NCI-H526 treated with DMSO at 0.1 percent for 48 hours (cell line): ENCODE measurements at places on chromosomes 1 and 21.

DNA sequence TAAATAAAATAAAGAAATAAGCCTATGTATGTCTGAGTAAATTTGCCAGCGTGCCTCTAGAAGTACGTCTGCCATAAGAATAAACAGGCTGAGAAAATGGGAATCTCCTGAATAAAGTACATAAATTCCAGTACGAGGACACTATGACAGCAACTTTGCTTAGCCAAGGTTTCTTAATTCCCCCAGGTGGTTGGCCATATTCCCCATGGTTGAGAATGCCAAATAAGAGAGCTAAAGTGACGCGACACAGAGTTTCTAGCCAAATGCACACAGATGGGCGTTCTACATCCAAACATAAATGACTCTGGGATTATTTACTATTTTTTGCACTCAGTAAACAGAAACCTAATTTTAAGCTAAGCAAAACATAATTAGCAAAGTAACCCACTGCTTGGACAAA lies 19.5 kb downstream of the KCNH1 start:
- DNase-seq: no peak

GRCh38 chr1:246160374-246160773 lies 346.7 kb downstream of the SMYD3 start:
- DNase-seq: no peak

- DNase-seq: no peak
These were observed 5.6 kb downstream of the TMEM61 start for GRCh38 chr1:54986025-54986424.

DNA sequence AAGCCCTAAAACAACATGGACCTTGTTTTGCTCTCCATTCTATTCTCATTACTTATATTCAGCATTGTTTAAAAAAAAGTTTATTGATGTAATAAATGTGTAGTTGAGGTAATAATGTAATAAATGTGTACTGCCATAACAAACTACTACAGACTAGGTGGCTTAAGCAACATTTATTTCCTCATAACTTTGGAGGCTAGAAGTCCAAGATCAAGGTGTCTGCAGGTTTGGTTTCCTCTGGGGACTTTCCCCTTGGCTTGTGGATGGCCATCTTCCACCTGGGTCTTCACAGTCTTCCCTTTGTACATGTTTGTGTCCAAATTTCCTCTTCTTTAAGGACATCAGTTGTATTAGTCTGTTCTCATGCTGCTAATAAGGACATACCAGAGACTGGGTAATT lies 93.1 kb downstream of the LMO4 start:
- no peak for DNase-seq

DNA sequence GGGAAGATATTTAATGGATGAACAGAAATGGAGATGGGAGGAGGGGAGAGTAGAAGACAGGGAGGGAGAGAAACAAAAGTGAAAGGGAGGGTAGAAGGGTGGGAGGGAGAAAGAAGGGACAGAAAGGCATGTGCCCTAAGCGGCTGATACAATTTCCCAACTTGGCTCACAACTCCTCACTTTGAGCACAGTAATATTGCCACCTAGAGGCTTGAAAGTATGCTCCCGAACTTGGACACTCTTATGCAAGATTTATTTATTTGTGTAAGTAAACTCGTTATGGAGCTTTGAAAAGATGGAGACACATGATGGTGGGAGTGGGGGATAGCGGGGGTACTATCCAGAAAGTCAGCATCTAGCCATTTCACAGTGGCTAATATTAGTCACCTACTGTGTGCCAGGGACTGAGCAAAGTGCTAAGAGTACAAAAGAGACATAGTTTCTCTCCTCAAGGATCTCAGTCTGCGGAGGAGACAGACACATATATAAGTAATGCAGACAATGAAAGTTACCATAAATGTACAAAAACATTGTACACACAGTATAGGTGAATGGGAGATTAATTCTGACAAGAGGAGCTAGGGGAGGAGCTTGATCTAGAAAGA lies 189.7 kb downstream of the SEC16B start:
- DNase-seq: peak; percentile 89

GRCh38 chr1:39395357-39395831 lies 96.0 kb upstream of the BMP8A start:
- DNase-seq: peak; percentile 62

- DNase-seq: no peak
These were observed 14.6 kb downstream of the KIF17 start for GRCh38 chr1:20703124-20703756.

DNA sequence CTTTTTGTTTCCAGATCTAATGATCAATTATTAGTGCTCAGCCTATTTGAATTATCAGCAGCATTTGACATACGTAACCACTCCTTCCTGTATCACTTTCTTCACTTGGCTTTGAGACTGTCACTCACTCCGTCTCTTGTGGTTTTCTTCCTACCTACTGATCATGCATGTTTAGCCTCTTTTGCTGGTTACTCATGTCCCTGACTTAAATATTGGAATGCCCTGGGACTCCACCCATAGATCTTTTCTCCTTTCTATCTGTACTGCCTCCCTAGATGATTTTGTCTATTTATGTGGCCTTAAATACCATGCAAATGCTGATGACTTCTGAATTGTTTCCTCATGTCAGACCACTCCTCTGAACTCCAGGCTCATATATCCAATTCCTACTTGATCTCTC lies 57.7 kb upstream of the PDE4B start:
- DNase-seq: no peak

DNA sequence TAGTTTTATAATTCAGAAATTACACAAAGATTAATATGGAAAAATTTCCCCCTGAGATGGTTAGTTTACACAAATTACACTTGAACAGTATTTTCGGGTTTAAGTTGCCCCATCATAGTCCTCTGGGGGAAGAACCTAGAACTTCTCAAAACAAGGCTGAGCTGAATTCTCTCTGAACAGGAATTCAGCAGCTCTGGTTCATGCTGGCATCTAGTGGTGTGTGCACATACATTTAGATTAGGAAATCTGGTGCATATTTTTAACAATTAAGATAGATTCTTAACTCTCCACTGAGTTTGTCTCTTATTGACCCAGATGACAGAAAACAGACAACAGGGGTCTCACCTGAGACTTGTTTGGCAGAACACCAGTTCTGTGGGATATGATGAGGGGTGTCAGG lies 410.7 kb downstream of the DSCAM start:
- DNase-seq: no peak

DNA sequence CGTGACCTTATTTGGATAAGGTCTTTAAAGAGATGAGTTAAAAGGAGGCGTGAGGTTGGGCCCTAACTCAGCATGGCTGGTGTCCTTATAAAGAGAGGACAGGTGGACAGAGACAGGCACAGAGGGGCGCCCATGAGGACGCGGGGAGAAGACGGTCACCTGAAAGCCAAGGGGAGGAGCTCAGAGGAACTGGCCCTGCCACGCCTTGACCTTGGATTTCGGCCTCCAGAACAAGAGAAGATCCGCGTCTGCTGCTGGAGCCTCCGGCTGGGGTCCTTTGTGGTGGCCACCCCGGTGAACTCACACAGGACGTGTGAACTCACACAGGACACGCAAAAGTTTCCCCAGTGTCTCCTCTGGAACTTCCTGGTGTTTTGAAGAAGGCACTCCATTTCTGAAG lies 122.7 kb downstream of the SIK1 start:
- no peak for DNase-seq

DNA sequence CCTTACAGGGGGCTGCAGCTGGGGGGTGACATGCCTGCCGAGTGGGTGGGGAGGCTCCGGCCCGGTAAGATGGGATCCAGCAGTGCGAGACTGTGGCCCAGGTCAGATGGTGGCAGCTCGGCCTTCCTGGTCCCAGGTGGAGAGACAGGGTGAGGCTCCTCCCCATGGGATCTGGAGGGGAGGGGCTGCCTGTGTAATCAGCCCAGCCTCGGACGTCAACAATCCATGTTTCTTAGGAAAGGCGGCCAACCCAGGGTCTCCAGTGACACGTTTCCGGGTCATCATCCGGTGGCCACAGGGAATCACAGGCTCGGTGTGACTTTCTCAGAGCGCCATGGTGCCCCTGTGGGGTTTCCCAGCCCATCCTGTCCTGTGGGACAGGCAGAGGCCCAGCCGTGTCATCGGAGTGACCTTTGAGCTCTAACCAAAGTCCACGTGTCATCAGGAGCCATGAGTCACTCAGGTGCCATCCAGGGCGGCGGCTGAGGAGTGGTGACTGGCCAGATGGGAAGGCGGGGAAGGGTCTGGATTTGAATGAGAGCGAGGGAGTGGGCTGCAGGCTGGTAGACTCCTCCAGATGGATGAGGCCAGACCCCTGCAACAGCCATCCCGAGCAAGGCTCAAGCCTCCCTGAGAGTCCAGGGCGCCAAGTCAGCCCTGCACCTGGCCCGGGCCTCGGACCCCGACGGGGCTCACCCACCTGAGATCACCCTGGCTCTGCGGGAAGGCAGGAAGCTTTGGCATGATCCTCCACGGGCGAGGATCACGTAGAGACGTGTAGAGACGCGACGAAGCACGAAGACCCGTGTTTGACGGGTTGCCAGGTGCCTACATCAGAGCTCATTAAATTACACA lies 6.6 kb upstream of the HES4 start:
- no peak for DNase-seq

DNA sequence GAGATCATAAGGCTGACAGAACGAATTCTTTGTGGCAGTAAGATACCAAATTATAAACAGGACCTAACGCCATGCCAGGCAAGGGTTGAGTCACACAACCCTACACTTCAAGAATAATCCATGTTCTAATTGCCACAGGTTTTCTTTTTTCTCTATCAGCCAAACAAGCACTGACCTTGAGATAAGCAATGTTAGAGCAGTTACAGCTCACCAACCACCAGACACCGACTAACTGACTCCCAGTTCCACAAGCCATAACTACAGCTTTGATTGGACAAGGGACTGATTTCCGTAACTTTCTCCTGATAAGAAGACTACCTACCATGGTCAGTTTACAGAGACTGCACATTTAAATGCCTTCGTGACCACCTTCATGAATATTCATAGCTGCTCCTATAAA lies 149.6 kb downstream of the PTPRU start:
- DNase-seq: no peak

GRCh38 chr1:213779228-213779627 lies 208.5 kb upstream of the PROX1 start:
- no peak for DNase-seq

- no peak for DNase-seq
These were observed 18.5 kb upstream of the LRRC53 start for GRCh38 chr1:74530892-74531291.

- DNase-seq: no peak
These were observed 28.2 kb downstream of the PRDM2 start for GRCh38 chr1:13728091-13728715.

DNA sequence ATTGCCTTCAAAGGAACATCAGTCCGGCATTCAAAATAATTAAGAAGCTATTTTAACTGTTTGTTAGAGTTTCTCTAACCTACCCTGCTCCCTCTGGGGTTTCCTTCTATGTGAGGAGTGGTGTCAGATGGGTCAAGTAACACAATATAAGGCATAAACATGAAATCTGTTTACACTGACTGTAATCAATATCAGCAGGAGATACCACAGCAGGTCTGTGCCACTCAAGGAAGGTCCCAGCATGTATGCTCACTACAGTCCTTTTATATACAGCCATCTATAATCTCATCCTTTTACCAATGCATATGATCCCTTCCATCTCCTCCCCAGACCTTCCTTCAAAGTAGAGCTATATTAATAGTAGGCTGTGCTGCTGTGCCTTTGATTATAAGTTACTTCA lies 25.4 kb downstream of the EEIG2 start:
- no peak for DNase-seq

DNA sequence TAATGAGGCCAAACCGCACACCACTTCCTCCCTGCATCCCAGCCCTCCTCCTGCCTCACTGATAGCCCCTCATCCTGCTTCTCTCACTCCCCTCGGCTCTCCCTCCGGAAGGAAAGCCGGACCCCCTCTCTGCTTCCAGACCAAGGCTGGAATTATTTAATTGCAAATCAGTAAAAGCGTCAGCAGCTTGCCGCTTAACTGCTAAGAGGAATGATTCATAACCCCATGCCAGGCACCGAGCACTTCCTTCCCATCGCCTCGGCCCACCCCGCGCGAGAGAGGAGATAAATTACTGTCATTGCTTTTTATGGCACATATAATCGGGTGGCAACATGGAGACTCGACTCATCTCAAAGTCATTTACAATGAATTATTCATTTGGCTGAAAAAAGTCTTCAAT lies 77.3 kb downstream of the UBIAD1 start:
- no peak for DNase-seq

DNA sequence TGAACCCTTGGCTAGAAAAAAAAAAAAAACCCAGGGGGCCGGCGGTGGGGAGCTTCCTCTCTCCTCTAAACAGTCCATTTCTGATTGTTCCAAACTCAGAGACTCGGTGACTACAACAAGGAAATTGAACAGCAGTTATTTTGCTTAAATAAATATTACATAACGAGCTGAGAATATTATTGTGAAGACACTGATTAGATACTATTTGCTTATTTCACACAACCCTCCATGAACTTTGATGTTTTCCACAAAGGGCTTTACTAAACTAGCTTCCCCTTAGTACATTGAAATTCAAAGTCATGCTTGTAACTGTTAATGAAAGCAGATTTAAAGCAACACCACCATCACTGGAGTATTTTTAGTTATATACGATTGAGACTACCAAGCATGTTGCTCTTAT lies at the start of gene CFHR5:
TSS of gene CFHR5 (plus strand) at position 279 of the 400 bp plus-strand sequence. CDS start at position 388, 109 bp downstream.
- peak; percentile 53 for DNase-seq

GRCh38 chr1:4139646-4140045 lies 239.6 kb upstream of the C1orf174 start:
- DNase-seq: no peak

GRCh38 chr1:107804741-107805140 lies 160.2 kb downstream of the VAV3 start:
- no peak for DNase-seq

GRCh38 chr1:211738691-211739301 lies 63.4 kb upstream of the NEK2 start:
- DNase-seq: no peak

DNA sequence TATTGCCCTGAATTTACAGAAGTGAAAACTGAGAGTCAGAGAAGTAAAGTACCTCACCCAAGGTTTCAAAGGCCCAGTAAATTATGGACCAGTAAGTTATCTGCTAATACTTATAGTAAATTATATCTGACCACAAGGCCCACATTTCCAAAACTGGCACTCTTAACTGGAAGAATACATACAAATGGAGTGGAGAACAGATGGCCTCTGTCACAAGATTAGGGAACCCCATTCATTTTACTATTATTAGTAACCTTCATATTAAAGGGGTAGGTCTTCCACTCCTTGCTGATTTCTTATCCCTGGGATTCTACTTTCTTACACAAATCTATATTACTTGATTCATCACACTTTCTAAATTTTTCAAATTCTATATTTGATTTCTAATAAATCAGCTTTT lies 588.8 kb downstream of the NEGR1 start:
- DNase-seq: no peak

- no peak for DNase-seq
These were observed 14.3 kb downstream of the LEPR start for GRCh38 chr1:65434760-65435159.

GRCh38 chr1:21518774-21519455 lies 9.7 kb downstream of the ALPL start:
- DNase-seq: no peak
